ENCODE measurements at places on chromosomes 16 and 17.

DNA sequence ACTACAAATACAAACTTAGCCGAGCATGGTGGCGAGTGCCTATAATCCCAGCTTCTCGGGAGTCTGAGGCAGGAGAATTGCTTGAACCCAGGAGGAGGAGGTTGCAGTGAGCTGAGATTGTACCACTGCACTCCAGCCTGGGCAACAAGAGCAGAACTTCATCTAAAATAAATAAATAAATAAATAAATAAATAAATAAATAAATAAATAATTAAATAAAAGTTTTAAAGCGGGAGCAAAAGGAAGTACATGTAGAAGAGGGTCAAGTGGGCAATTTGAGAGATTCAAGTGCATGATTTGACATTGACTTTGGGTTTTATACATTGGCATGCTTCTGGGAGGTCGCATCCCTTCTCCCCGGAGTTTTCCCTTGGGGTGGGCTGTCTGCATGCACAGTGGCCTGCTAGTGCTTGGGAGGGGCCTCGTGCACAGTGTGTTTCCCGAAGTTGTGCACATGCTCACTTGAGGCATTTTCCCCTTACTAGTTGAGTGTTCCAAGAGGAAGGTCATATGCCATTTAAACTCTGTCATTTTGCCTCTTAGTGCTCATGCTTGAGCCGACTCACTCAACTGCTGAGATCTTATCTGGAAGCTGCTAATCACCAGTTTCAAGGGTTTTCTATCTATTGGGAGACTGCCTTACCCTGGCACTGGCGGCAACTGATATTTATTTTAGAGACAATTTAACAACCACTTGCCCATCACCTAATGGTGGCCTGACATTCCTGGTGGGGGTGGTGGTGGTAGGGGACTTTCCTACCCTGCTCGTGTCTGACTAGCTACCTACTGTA lies 193.2 kb upstream of the MPHOSPH6 start:
- no peak for DNase-seq

DNA sequence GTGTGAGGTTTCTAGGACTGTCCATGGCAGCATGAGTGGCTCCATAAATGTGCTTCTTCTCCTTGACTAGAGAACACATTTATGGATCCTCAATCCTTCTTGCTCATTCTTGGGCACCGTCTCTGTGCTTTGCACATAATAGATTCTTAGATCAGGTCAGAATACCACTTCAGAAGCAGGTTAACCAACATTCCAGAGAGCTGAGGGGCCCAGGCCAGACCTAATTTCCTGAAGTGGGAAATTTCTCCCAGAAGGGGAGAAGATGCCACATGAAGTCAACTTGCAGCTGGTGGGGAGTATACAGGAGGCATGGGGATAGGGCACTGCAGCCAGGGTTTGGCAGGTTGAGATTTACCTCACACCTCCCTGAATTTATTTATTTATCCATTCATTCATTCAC lies 24.4 kb upstream of the VAT1L start:
- no peak for DNase-seq

DNA sequence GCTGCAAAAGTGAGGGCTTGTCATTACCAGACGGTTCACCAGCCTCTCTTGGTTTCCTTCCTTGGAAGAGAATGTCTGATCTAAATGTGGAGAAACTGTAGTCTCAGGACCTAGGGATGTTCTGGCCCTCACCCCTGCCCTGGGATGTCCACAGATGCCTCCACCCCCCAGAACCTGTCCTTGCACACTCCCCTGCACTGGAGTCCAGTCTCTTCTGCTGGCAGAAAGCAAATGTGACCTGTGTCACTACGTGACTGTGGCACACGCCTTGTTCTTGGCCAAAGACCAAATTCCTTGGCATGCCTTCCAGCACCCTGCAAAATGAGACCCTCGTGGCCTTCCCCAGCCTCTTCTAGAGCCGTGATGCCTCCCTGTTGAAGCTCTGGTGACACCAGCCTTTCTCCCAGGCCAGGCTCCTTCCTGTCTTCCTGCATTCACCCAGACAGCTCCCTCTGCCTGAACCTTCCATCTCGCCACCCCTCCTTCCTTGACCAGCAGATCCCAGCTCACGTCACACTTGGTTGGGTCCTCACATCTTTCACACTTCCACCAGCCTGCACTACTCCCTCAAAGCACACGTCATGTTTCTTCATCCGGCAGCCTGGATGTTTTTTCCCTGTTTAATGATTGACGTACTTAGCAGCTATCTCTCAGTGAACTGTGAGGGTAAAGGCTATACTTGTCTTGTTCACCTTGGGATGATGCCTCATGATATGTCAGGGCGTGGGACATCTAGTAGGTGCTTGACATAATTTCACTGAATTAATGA lies 4.3 kb downstream of the ZNF768 start:
- no peak for DNase-seq

GRCh38 chr17:61461586-61461966 lies 9.4 kb downstream of the TBX4 start:
- no peak for DNase-seq

GRCh38 chr16:30523768-30524574 lies 2.4 kb downstream of the ZNF768 start:
- DNase-seq: no peak

DNA sequence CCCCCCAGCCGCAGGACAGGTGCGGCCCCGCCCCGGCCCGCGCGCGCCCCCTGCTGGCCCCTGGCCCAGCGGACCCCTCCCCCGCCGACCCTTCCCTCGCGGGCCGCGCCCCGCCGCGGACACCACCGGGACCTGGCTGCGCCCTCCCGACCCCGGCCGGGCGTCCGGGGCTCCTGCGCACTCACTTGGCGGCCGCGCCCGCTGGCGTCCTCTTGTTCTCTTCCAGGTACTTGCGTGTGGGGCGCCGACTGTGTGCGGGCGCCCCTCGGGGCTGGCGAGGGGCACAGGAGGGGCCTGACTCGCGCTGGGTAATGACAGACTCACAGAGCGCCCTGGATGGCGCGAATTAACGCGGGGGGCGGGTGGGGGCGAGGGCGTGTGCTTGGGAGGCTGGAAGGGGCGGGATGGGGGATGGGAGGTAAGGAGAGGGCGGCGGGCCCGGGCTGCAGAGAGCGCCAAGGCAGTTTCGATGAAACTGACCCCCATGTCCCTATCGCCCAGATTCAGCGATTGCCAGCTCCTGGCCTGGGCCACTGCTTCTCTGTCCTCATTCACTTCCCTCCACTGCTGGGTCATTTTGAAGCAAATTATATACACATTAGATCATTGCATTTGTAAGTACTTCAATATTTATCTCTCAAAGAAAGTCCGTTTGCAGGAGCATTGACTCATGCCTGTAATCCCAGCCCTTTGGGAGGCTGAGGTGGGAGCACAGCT lies 445 bp upstream of the DBNDD1 start:
- DNase-seq: peak; percentile 51

- no peak for DNase-seq
Measured at GRCh38 chr17:19333132-19333440, 29.4 kb downstream of the B9D1 start.

DNA sequence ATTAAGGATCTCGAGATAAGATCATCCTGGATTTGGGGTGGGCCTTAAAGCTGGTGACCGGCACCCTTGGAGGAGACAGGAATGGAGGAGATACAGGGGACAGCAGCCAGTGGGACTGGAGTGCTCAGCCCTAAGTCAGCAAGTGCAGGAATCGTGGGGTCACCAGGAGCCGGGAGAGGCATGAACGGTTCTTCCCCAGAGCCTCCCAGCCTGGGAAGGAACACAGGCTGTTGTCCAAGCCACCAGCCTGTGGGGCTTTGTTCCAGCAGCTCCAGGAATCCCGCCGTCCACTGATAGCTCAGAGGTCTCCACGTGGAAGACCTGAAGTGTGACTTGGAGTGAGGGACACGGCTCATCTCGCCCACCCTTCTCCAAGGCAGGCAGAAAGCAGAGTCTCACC lies 2.5 kb upstream of the WDR45B start:
- no peak for DNase-seq

DNA sequence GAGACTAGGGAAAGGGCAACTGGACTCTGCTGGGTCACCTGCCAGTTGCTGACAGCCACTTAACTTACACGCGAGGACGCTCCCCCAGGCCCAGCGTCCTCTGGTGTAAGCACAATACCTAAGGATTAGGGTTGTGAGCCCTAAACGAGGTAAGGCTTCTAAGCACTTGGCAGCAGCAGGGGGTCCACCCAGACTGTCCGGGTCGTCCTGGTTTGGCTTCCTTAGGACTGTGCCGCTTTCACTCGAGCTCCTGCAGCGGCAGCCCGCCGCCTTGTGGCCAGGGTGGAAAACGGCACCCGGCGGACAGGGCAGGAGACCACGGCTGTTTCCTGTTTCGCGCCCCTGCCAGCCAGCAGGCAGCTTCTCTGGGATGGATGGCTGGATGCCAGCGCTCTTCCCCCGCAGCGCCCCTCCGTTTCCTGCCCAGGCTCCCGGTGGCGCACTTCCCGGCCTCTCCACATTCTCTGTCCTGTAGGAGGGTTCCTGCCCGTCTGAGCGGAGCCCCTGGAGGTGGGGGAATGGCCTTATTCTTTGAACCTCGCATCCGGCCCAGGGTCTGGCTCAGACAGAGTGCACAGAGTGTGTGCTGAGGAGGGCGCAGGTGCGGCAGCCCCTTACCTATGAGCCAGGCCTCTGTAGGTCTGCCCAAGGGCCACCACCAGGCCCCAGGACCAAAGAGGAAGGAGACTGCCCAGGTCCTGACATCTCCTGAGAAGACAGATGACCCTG lies 47.0 kb upstream of the AMZ2 start:
- peak; percentile 8 for DNase-seq

DNA sequence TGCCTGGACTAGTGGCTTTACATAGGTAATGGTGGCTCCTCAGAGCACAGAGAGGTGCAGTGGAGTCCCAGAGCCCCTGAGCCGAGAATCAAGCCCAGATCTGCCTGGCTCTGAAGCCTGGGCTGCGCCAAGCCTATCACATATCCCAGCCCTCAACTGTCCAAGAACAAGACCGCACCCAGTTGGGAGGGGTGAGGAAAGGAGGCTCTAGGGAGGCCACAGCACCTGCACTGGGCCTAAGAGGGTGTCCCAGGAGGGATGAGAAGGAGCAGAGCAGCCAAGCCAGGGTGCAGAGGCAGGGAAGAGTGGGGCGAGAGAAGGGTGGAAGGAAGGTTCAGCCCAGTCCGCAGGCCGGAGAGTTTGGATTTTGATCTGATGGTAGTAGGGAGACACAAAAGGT lies 941 bp upstream of the RNF112 start:
- no peak for DNase-seq

DNA sequence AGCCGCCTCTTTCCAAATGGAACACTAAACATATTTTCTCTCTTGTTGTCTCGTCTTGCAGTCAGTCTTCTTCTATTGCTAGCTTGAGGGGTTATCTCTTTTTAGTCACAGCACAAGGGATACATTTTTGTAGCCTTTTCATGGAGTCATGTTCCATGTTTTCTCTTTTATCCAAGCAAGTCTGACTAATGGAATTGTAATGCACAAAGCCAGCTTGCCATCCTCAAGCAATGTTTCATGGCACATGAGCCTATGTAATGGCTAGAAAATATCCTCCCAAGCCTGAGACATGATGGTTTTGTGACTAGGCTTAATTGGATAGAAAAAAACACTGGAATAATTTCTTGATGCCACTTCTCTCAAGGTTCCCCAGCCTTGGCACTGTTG lies 414.6 kb upstream of the GOT2 start:
- DNase-seq: no peak

DNA sequence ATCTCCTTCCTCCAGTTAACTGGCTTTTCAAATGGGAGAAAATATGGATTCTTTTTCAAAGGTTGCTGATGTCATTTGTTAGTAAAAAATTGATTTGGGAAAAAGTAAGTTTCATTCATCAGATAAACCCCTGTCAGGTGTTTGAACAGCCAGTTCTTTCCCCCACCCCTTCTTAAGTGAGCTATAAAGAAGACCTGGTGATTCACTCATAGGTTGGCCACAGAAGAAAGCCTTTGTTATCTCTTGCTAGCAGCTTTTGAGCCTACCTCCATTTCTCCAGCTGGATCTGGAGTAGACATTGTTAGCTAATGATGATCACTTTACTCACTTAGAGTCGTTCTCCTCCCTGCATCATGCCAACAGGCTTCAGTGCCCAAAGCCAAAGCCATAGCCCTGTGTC lies 63.0 kb downstream of the NLK start:
- no peak for DNase-seq

GRCh38 chr16:77375396-77375795 lies 59.4 kb downstream of the ADAMTS18 start:
- DNase-seq: no peak

GRCh38 chr16:28326881-28327610 lies 34.7 kb downstream of the SBK1 start:
- no peak for DNase-seq

DNA sequence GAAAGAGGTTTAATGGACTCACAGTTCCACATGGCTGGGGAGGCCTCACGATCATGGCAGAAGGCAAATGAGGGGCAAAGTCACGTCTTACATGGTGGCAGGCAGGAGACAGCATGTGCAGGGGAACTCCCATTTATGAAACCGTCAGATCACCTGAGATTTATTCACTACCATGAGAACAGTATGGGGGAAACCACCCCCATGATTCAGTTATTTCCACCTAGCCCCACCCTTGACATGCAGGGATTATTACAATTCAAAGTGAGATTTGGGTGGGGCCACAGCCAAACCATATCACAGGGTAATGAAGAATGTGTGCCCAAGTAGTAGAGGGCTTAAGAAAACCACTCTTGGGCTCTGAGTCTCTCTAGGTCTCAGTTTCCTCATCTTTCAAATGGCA lies 85.1 kb downstream of the PRKCB start:
- DNase-seq: no peak

DNA sequence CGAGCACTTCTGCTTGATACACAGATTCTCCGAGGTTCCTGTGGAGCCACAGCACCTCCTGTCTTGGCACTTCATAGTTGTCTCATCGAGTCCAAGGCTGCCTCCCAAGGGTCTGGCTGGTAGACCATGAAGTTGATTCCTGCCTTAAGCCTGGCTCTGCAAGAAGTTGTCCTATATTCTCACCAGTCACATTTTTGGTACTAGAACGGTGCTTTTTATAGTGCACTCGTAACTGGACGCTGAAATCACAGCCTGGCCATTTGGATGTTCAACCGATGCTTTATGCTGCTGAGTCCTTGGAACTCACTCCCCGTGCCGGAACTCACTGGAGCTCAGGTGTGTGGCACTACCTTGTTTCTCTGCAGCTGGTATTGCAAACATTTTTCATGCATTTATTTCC lies 35.6 kb downstream of the RMI2 start:
- no peak for DNase-seq

DNA sequence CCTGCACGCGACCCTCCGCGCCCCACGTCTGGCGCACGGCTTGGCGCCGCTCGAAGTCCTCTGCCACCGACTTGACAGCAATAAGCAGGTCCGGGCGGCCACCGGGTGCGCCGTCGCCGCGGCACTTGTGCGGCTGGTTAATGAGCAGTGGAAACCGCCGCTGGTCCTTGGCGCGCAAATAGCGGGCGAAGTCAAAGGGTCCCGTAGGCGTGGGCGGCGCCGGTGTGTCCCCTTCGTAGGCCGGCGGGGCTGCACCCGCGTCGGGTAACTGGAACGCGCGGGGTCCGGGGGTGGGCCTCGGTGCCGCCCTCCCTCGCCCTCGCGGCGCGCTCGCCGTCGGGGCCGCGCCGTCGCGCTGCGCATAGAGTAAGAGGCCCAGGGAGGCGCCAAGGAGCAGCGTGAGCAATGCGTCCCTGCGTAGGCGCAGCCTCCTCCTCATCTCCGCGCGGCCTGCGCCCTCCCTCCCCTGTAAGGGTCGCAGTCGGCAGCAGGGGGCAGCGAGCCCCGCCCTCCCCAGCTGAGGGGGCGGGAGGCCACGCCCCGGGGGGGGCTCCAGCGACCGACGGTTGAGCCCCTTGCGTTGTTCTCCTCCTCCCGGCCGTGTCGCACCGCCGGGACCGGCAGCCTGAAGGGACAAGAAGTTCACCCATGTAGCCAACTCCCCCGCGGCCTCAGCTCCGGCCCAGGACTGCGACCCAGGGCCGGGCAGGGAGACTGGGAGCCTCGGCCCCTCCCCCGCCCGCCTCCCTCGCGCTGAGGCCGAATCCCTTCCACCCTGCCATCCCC lies 558 bp downstream of the B3GNT9 start:
- DNase-seq: no peak
